ENCODE measurements at places on chromosomes 16 and 17. TPM values are rescaled to one million over a fixed set of nuclear protein-coding genes. Genes with fewer than 3 reads are reported as not detected.

Gene KCNJ18
- not detected for total RNA-seq

GRCh38 chr17:35668802-35669201 is 62.6 kb upstream of the RASL10B start:
- DNase-seq, result no peak
- no peaks in the 10 kb centered on the region for H3K27me3 ChIP-seq
- H3K4me1 ChIP-seq, result no peaks in the 10 kb centered on the region
- H3K27ac ChIP-seq, result no peak overlapping the region
- no peak overlapping the region for H3K4me3 ChIP-seq

DNA sequence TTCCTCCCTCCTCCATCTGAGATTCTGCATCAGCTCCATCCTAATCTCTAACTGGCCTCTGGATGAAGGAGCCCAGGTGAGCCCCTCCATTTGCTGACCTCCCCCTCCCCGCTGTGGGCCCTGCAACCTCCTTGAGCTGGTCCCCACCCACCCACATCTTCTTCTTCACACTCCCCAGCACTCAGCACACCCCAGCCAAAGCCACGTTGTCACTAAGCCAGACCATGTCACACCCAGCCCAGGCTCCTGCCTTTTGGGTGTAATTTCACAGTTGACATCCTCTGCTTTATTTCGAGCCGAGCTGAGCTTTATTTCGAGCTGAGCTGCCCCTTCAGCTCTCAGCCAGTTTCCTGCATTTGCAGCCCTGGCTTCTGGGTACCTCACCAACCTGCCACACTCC is 282.7 kb upstream of the TNRC6C start:
- H3K27ac ChIP-seq, result no peak overlapping the region
- peaks cover 2% of the 10 kb centered on the region for H3K27me3 ChIP-seq
- H3K36me3 ChIP-seq, result no peaks in the 10 kb centered on the region
- DNase-seq, result no peak

- H3K36me3 ChIP-seq, result no peaks in the 10 kb centered on the region
- DNase-seq, result no peak
- no peak overlapping the region for H3K4me3 ChIP-seq
- no peaks in the 10 kb centered on the region for H3K27me3 ChIP-seq
- peak overlapping the region; percentile 37 for H3K27ac ChIP-seq
Observed at GRCh38 chr17:40319651-40320540, 10.9 kb downstream of the RARA start.
